Glomerular endothelial cell (primary cell): ENCODE measurements at places on chromosomes 3 and 15.
A peak's percentile ranks its signal among the peaks of the same experiment; 100 is the strongest.

DNA sequence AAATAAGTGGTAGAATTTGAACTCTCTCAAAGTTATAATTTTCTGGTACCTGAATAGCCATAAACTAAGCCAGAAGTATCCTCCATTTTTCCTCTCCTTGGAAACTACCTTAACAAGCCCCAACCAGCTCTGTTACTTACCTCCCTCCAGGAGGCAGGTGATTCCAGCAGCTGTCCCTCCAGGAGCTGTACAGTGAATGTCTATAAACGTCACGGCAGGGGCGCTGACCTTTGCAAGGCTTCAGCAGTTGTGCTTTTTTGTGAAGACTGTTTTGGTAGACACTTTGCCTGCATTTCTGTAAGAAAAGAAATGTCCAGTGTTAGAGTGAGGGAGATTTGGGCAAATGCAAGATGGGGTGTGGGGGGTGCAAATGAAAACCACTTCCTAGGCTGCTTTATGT lies 67.2 kb downstream of the LEO1 start:
- DNase-seq, result no peak

- no peak for DNase-seq
These were observed 62.5 kb upstream of the SKOR1 start for GRCh38 chr15:67762610-67763368.

GRCh38 chr15:31814082-31814481 lies 216.2 kb upstream of the CHRNA7 start:
- no peak for DNase-seq

- no peak for DNase-seq
These were observed 247.9 kb downstream of the SATB1 start for GRCh38 chr3:18177271-18177670.

DNA sequence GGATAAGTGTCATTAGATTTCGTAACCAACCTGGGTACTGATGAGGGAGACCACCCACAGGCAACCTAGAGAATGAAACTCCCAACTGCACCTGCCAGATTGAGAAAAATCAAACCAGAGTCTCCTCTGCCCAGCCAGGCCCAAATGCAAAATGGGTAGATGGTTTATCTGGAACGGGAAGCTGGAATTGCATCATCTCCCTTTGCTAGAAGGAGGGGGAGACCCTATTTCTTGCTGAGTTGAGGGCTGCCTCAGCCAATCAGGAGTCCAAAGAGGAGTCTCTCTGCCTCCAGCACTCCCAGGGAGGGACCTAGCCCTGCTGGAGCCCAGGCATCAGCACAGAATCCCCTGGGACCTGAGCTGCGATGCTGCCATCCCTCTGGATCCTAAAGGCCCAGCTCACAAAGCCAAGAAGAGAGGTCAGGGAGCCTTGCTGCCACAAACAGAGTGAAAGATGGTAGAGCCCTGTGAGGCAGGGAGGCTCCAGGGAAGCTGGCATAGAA lies 8.1 kb downstream of the RMDN3 start:
- DNase-seq, result no peak

DNA sequence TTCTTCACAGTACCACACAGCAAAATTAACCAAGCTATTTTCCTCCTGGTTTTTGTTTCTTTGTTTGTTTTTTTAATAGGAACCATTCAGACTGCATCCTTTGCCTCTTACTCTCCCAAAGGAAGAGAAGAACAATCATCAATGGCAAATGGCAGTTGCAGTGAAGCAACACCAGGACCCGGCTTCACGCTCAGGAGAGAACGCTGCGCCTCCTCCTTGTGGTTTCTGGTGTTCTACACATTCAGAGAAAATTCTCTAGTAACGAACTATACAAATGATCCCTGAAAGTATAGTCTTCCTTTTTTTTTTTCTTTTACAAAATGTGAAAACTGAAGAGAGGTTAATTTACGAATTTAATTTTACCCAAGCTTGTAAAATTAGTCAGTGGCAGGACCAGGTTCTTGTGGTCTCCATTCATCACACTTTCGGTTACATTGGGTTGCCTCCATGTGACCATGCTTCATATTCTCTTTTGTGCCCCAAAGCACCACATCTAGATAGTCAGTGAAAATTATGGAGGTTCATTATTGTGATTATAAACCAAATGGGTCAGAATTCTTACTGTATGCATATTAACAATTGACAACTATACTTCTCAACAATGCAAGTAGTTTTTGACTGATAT lies 10.6 kb upstream of the MINDY2 start:
- DNase-seq, result no peak

DNA sequence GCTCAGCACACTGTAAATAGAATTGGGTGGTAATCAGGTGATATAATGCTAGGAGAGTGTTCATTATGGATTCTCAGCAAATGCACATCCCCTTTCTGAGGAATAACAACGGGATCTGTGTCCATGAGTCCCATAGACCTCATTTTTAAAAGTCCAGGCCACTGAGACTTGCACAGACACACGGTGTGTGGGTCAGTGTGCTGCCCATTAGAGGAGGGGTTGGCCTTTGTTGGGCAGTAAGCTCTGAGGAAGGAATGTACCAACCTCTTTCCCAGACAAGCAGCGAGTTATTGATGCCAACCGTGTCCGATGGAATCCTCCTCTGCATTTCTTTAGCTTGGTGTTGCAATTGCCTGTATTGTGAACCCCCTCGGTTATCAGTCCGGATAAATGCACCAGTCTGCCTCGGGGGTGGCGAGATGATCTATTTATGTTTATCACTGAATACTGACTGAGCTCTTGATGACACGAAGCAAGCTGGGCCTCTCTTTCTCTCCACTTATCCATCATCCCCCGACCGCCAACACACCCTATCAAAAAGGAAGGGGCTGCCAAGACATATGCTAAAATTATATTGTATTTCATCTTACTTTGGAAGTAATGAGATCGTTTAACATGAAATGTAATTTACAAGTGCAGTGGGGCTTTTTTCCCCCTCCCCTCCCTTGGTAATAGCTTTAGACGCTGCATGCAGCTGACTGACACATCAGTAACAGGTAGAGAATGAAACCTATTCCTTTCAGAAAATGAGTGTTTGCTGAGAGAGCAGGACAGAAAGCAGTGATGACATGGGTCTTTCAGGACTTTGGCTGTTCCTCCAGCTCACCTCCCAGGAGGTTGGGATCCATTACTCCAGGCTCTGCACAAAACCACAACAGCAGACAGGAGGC lies 126.6 kb upstream of the ST8SIA2 start:
- DNase-seq, result no peak

DNA sequence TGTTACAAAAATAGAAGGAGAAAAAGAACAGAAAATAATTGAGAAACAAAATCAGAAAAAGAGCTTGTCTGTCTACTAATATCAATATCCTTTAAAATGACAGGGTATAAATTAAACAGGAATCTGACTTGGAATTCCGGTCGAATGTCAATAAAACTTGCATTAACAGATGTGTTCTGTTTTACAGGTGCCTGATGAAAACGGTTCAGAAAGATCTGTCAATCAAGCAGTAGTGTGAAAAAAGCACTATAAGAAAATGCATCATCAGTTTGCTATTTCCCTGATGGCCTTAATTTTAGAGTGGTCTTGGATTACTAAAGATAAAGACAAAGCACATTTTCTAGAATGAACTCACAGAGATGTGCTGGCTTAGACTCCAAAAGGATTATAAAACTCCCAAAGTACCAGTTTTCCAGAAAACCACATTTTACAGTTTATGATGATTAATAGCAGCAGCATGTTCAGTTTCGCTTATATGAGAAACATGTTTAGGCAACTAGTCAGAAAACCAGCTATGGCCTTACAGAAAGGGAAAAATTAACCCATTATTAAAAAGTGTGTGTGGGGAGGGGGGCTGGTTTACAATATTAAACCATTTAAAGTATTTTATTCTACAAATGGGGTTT lies 8.2 kb upstream of the C3orf38 start:
- DNase-seq, result no peak

- DNase-seq, result no peak
These were observed 366.5 kb downstream of the GAP43 start for GRCh38 chr3:115989684-115990421.

- no peak for DNase-seq
These were observed 1.3 kb downstream of the RYK start for GRCh38 chr3:134249296-134249841.

DNA sequence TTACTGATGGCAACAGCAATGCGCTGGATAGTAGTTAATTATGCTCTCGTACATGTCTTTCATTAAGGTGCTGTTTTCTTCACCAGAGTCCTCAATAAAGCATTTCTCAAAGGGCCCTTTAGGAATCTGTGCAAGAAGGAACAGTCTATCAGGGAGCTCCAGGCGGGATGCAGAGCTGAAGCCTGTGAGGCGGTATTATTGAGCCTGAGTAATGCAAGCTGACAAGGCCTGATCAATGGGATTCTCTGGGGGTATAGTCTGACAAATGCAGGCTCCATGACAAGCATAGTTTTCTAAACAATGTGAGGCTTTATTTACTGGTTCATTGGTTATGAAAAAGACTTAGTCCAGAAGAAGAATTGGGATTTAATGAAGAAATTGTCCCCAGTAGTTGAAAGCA lies 530.9 kb upstream of the CBLB start:
- DNase-seq, result no peak

GRCh38 chr15:60966316-60966715 lies 262.8 kb downstream of the RORA start:
- no peak for DNase-seq

DNA sequence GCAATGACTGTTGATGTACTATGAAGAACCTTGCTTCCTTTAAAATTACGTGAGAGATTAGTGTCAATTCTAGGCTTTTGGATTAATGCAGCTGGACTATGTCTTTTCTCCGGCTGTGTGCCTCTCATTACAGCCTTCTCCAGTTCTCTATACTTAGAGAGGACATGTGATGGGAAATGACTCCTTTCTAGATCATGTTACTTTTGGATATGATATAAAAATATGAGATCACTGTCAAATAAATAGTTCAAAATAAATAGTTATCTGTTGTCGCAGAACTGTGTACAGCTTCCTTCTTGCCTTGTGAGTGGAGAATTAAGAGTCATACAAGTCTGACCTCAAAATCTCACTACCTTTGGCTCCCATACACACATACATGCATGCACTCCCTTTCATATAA lies 592.4 kb downstream of the DIPK2A start:
- DNase-seq, result peak; percentile 18

GRCh38 chr3:145411605-145412004 lies 749.4 kb downstream of the PLOD2 start:
- DNase-seq, result no peak

- DNase-seq, result no peak
These were observed 20.3 kb upstream of the ATOSA start for GRCh38 chr15:52699457-52699856.

- DNase-seq, result no peak
These were observed 6.0 kb upstream of the MELTF start for GRCh38 chr3:197035577-197035976.

DNA sequence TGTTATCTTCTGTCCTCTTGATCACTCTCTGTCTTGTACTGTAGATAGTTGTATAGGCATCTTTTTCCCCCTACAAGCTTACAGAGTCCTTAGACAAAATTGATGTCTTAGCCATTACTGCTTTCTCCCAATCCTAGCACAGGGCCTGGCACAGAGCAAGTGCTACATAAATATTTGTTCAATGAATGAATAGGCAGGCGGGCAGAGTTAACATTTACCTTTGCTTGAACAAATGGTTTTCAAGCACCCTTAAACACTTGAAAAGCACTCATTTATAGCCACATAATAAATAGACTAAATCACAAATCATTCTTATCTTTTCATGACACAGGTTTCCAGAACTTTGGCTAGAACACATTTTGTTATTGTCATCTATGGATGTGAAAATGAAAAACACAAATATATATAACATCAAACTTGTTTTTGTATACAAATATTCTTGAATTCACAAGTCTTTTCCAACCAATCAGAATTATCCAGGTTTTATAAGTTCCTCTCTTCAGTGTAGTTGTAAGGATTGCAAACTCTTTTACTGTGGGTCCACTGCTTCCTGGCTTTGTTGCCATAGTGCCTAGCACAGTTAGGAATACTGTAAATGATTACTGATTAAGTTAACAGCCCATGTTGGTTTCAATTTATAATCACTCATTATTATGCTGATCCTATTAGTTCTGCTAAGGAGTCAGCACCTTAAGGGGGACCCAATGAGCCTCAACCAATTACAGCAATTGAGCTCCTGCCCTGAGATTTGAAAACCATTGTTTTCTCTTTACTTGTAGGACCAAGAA lies 61.9 kb downstream of the ISL2 start:
- no peak for DNase-seq

- peak; percentile 77 for DNase-seq
These were observed 59.6 kb upstream of the LMCD1 start for GRCh38 chr3:8441969-8442559.

DNA sequence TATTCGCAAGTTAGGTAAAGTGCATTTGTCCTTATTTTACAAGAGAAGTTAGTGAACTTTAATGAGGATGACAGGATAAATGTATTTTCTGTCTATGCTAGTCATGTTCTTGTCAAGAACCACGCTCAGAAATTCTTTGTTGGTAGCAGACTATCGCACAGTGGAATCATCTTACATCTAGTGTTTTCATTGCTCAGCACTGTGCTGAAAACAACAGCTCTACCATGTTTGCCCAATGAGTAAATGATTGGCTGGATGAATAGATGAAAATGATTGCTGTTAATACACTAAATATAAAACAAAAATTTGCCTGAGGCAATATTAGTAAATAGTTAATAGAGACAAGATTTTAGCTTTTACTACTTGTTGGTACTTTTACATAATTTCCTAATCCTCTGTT lies 265.3 kb upstream of the GOLIM4 start:
- DNase-seq, result no peak

DNA sequence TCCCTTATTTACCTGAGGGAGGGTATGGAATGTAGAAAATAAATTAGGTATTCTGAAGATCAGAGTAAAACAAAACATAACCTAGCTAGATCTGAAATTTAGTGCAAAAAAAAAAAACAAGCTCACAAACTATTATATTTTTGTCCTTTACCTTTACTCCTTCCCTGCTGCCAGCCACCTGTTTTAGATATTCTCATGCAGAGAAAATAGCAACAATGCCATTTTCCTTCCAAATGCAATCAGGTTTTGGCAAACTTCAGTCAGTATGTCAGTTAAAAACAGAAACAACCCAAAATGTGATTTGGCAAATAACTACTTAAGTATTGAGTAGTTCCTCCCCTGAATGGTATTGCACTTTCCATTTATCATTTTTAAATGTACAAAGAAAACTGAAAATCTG lies 35.8 kb downstream of the PEAK1 start:
- DNase-seq, result no peak

- peak; percentile 83 for DNase-seq
These were observed 393.5 kb upstream of the ARRDC4 start for GRCh38 chr15:97566961-97567360.

DNA sequence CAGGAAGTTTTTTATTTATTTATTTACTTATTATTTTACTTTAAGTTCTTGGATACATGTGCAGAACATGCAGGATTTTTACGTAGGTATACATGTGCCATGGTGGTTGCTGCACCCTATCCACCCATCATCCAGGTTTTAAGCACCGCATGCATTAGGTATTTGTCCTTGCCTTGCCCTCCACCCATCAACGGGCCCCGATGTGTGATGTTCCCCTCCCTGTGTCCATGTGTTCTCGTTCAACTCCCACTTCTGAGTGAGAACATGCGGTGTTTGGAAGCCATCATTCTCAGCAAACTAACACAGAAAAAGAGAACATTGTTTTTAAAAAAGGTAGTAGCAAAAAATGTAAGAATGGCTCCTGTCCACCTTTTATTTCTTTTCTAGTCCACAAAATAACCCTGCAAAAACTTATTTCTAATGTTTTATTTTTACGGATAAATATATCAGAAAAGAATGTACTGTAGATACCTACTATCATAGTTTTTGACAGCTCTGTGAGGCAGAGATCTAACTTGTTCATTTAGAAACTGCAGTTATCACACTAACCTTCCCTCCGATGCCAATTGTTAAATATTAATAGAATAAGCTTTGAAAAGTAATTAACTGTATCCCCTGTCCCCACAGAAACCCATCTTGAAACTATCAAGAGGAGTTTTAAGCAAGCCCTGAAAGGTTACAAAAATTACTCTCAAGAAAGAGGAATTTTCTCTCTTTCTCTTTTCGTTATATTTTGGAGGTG lies 189.2 kb downstream of the LPP start:
- no peak for DNase-seq
